Activated T-helper 1 cell treated with anti-CD3 and anti-CD28 coated beads, Interleukin-2, amount 50 U/mL, for 16 hours (primary cell): ENCODE measurements at places on chromosomes 3 and 15.
A peak's percentile ranks its signal among the peaks of the same experiment; 100 is the strongest.

DNA sequence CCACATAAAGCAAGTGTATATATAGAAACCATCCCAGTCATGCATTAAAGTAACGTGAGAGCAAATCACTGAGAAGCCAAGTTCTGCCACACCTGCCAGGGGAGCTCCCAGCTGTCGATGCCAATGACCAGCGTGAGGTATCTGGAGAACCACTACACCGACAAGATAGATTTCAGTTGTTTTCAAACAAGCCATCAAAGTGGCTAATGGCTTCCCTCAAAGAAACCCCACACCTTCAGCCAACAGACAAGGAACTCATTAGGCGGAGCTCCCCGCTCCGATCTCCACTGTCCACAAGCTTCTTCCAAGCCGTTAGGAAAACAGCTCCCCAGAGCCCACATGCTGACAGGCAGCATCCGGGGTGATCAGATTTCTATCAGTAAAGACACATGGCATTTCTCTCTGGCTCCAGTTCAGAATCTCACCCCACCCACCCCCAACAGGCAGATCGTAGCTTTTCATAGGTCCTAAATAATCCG, 54.2 kb upstream of the SPATA12 start:
- DNase-seq, result no peak

- DNase-seq, result peak; percentile 65
Measured at GRCh38 chr3:157130467-157131251, 29.3 kb downstream of the CCNL1 start.

DNA sequence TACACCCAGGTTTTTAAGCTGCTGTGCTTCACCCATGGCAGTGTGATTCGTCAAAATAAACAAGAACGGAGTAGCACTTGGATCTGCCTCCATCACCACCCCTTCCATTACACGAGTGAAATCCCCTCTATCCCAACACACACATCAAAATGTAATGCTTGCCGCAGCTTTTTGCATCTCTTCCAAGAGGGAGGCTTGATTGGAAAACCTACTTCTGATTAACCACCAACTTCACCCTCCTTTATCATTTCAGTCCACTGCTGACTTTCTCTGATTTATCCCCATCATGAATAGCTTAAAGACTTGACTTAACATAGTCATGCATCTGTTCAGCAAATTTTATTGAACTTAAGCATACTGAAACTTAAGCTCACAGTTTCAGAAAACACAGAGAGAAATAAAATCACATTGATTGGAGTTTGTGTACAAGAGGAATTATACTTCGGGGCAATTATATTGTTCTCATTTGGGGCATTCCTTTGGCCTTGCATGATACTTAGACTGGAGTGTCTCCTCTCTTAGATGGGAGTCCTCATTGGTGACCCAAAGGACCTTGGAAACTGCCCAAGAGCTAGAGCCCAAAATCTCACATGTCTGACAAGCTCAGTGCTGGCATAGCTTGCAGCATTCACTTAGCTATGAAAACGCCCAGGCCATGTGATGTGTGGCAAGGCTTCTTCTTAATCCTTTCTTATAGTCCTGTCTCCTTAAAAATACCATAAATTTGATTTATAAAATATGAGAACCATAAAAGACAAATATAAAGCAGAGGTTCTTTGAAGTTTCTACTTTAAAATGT, 124.3 kb upstream of the UMPS start:
- DNase-seq, result no peak

DNA sequence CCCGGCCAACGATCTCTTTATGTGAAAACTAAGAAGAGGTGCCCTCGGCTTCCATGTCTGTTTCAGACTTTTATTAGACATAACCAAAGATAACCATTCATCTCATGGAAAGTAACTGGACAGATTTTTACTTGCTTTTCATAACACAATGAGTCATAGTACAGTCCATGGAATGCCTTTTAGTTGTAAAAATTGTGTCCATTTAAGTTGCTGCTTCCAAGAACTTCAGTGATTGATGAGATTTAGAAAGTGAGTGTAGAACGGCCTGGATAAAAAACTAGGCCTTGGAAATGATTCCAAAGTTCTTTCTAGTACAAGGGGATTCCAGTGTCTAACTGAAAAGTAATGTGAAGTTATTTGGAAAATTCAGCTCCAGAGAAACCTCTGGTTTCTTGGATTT, 10.8 kb downstream of the EIF2AK4 start:
- DNase-seq, result no peak

DNA sequence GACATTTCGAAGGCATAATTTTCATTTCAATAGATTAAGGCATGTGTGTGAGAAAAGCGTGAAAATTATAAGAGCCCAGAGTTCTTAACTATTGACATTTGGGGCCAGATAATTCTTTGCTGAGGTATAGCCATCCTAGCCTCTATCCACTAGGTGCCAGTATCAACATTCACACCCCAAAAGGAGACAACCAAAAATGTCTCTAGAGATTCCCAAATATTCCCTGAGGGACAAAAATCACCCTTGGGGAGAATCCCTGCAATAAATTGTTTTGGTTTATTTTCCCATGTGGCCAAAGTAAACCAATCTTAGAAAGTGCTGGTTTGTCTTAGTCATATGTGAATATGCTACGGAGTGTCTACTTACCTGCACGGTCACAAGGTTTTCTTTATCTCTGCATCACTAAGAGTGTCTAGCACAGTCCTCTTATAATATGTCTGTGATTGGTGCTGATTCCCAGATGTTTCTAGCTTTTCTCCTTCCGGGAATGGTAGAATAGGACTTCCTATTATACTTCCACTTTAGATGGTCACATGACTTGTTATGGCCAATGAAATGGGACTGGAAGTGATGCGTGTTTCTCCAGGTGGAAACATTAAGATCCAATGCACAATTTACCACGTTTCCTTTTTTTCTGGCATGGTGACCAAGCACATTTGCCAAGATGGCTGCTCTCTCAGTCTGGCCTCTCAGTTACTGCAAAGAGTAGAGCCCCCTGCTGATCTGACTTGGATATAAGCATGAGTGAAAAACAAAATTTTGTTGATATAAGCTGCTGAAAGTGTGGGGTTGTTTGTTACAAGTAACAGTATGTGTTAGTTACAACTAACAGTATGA, 8.0 kb upstream of the KBTBD8 start:
- DNase-seq, result no peak

DNA sequence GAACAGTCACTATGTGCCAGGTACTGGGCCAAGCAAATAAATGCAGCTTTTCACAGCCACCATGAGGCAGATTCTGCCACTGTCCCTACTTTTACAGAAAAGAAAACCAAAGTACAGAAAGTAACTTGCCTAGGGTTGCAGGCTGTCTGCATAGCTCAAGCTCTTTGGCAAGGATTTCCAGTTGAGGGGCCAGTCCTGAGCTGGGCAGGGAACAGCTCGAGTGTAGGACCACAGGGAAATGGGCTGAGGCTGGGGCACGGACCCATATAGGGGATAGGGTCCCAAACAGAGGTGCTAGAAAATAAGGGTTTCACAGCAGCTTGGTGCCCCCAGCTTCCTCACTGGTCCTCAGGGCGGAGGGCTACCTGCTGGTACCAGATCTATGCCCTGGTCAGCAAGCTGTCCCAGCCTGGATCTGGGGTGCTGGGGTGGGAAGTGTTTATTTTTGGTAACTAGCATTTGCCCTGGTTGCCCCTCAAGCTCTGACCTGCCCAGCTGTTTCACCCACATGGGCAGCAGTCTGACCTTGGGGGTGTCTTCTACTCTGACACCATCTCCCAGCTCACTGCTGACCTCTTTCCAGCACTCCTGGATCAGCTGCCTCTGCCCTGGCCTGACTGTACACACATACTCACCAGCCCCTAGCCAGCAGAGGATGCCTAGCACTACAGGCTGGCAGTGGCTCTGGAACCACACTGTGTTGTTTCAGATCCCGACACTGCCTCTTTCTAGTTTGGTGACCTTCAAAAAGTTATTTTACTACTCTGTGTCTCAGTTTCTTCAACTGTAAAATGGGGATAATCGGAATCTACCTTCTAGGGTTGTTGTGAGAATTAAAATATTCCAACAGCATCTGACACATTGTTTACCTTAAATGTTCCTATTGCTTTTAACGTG, 16.2 kb downstream of the MRAS start:
- no peak for DNase-seq

- DNase-seq, result no peak
Measured at GRCh38 chr15:22955544-22956119, 24.5 kb downstream of the CYFIP1 start.

- DNase-seq, result no peak
Measured at GRCh38 chr3:53753518-53754183, 92.6 kb downstream of the CHDH start.

- peak; percentile 24 for DNase-seq
Measured at GRCh38 chr3:52055537-52056351, 627 bp downstream of the DUSP7 start.

DNA sequence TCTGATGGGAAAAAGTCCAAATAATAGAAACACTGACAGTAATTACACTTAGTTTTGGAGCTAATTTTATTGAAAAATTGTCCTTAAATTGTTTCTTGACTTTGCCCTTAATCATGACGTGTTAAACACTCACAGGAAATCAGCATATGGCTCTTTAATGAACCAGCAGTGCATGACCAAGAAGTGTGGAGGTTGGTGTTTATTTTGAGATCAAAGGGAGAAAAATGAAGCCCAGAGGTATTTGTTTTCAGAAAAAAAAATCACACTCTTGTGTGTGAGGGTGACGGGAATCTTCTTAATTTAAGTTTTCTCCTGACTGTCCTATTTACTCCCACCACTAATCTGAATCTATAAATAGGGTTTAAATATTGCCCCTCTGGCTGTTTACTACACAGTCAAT, 28.8 kb upstream of the SYNM start:
- no peak for DNase-seq

GRCh38 chr3:46634856-46635255, 22.5 kb downstream of the FAM240A start:
- no peak for DNase-seq

- no peak for DNase-seq
Measured at GRCh38 chr3:55870594-55870993, 383.5 kb upstream of the WNT5A start.

GRCh38 chr15:89278307-89278706, 34.5 kb downstream of the FANCI start:
- no peak for DNase-seq

DNA sequence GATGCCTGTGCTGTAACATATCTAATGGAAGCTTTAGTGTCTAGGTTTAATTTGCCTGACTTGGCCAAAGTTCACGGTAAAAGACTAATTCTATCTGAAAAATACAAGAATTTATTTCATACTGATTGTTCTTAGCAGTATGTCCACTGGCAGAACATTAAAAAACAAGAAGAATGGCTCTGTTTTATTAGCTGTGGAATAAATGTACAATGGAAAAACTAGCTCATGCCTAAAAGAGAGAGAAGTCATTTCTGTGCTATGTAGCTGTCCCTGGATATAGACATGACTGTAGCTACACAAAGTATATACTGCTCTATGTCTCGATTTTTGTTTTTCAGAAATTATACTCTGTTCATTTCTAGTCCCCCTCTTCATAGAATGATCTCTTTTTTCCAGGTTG, 13.9 kb upstream of the VGLL3 start:
- DNase-seq, result no peak

GRCh38 chr3:10977892-10978510, 14.5 kb upstream of the SLC6A1 start:
- no peak for DNase-seq

- peak; percentile 17 for DNase-seq
Measured at GRCh38 chr15:28885630-28886430, at the start of gene APBA2. APBA2 (plus strand) TSS chr15:28885974; CDS start chr15:29053885, 167,911 bp downstream.

DNA sequence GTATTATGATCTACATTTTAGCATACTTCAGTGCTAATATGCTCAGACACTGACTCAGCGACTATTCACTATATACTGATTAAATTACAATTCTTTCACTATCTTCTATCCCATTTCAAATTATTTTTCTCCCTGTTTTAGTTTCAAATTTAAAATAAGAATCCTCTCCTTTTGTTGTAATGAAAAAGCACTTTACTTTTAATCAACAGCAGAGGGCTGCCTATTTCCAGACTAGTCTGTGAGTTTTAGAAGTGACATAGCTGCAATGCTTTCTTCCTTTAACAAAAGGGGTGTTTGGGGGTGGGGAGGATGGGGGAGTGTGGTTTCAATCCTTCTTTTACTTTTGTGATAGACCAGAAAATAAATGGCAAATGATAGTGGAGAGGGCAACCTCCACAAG, 2.4 kb downstream of the NEDD4 start:
- no peak for DNase-seq

DNA sequence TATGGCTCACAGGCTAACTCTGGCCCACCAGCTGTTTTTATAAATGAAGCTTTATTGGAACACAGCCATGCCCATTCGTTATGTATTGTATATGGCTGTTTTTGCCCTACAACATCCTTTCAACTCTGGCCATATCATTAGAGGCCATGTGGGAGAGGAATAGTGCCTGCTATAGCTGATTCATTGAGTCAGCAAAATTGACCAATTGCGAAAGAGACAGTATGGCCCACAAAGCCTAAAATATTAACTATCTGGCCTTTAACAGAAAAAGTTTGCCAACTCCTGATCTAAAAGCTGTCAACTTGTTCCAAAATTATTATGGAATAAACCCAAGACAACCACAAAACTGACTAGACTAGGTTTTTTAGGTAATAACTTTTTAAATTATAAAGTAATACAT, 1.4 kb downstream of the NR1I2 start:
- DNase-seq, result no peak

GRCh38 chr3:56825567-56826438, 24.1 kb upstream of the ARHGEF3 start:
- no peak for DNase-seq

DNA sequence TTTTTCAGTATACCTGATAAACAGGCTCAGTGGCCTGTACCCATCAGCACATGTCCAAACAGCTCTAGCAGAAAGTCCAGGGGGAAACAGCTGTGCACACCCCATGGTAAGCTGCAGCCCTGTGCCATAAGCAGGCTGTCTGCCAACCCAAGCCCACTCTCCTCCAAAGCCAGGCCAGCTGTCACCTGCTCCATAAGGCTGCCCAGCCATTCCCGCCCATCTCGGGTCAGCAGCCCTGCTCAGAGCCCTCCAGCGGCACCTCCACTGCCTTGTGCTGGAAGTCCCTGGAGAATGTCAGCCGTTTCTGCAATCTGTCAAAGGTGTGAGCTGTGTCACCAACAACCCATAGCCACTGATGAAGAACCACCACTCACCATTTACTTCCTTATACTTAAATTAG, 82.0 kb downstream of the NTRK3 start:
- no peak for DNase-seq

DNA sequence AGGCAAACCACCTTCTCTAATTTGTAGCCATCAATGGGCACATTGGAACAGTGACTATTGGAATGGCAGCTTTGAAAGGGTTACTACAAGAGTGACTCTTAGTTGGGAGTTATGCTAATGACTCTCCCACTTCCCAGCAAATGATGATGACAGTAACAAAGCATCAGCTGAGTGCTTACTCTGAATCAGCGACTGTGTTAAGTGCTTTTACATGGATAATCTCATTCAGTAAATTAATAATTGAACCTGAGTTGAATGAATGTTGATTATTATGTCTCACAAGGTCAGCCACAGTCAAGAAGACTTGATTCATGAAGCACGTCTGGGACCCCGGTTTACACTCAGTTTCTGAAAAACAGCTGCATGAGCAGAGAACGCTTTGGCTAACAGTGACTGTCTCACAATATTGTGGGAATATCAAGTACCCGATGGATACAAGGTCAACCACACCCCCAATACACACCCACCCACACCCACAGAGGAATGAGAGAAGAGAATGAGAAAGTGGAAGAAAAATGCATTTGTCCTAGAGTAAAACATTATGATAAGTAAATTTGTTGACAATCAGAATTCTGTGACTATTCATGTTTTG, 242.0 kb upstream of the FEZF2 start:
- DNase-seq, result no peak
